ENCODE measurements at places on chromosomes 13 and 19. TPM values are rescaled to one million over a fixed set of nuclear protein-coding genes. Genes with fewer than 3 reads are reported as not detected.

- no peak for DNase-seq
- no peak overlapping the region for H3K27ac ChIP-seq
- H3K4me1 ChIP-seq = no peaks in the 10 kb centered on the region
- peak overlapping the region; percentile 57 for H3K4me3 ChIP-seq
- H3K36me3 ChIP-seq = no peaks in the 10 kb centered on the region
- no peaks in the 10 kb centered on the region for H3K27me3 ChIP-seq
Observed at GRCh38 chr19:58538257-58539168, 5.4 kb upstream of the TRIM28 start.

GRCh38 chr13:68597641-68598040, 1367.5 kb upstream of the PCDH9 start:
- H3K4me1 ChIP-seq = no peaks in the 10 kb centered on the region
- H3K36me3 ChIP-seq = no peaks in the 10 kb centered on the region
- no peaks in the 10 kb centered on the region for H3K27me3 ChIP-seq
- no peak overlapping the region for H3K27ac ChIP-seq

- peak; percentile 15 for DNase-seq
- H3K27ac ChIP-seq = no peak overlapping the region
- no peaks in the 10 kb centered on the region for H3K36me3 ChIP-seq
- peaks cover 3% of the 10 kb centered on the region for H3K4me1 ChIP-seq
- no peaks in the 10 kb centered on the region for H3K27me3 ChIP-seq
- H3K4me3 ChIP-seq = no peak overlapping the region
Observed at GRCh38 chr13:105165449-105166125, 1369.9 kb downstream of the EFNB2 start.

DNA sequence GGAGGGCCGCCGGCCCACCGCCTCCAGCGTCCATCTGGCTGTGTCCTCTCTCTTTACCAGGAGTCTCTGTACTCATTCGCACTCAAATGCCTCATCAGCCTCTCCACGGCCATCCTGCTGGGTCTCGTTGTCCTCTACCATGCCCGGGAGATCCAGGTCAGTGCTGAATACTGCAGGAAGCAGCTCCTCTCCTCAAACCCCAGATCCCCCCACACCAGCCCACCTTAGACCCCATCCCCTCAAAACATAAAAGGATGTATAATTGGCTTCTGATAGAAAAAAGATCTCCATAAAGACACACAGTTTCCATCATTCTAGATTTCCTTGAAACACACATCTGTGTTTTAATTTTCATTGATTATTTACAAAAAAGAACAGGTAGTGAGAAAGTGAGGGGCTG, 8.1 kb downstream of the KCNN1 start:
- H3K36me3 ChIP-seq = no peaks in the 10 kb centered on the region
- peaks cover 4% of the 10 kb centered on the region for H3K4me1 ChIP-seq
- H3K27me3 ChIP-seq = 0 out of 2 replicates have a peak, but pooled peaks cover 2% of the 10 kb centered on the region
- H3K4me3 ChIP-seq = no peak overlapping the region
- H3K27ac ChIP-seq = no peak overlapping the region

- no peaks in the 10 kb centered on the region for H3K4me1 ChIP-seq
- H3K36me3 ChIP-seq = no peaks in the 10 kb centered on the region
- H3K27ac ChIP-seq = no peak overlapping the region
- H3K27me3 ChIP-seq = no peaks in the 10 kb centered on the region
- no peak overlapping the region for H3K4me3 ChIP-seq
Observed at GRCh38 chr13:39250440-39250839, 212.2 kb downstream of the NHLRC3 start.

- H3K27me3 ChIP-seq = peaks cover 9% of the 10 kb centered on the region
- no peak overlapping the region for H3K4me3 ChIP-seq
- no peaks in the 10 kb centered on the region for H3K4me1 ChIP-seq
- H3K27ac ChIP-seq = no peak overlapping the region
- no peaks in the 10 kb centered on the region for H3K36me3 ChIP-seq
Observed at GRCh38 chr13:52743988-52744387, 4.4 kb upstream of the CNMD start.

DNA sequence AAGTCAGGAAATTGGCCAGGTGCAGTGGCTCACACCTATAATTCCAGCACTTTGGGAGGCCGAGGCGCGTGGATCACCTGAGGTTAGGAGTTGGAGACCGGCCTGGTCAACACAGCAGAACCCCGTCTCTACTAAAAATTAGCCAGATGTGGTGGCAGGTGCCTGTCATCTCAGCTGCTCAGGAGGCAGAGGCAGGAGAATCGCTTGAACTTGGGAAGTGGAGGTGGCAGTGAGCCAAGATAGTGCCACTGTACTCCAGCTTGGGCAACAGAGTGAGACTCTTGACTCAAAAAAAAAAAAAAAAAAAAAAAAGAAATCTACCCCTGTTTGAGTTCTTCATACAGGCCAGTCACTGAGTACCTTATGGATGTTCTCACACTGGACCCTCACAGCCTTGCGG, 42.0 kb downstream of the SLC15A1 start:
- no peak overlapping the region for H3K27ac ChIP-seq
- H3K27me3 ChIP-seq = no peaks in the 10 kb centered on the region
- no peak overlapping the region for H3K4me3 ChIP-seq
- H3K4me1 ChIP-seq = peaks cover 3% of the 10 kb centered on the region

GRCh38 chr13:111006506-111007031, 91.7 kb upstream of the ANKRD10 start:
- no peak overlapping the region for H3K4me3 ChIP-seq
- no peak overlapping the region for H3K27ac ChIP-seq
- no peaks in the 10 kb centered on the region for H3K27me3 ChIP-seq
- no peaks in the 10 kb centered on the region for H3K4me1 ChIP-seq
- DNase-seq = no peak
- H3K36me3 ChIP-seq = no peaks in the 10 kb centered on the region

DNA sequence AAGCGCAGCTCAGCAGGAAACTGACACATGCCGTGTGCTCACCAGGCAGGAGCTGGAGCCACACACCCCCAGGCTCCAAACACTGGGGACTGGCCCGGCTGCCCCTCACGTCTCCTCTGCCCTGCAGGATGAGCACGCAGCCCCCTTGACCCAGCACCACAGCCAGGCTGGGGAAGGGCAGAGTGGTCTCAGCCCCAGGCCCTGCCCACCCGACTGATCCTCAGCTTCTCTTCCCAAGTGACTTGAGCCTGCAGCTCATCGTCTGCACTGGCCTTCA, 20.3 kb downstream of the GRTP1 start:
- no peak for DNase-seq
- H3K27ac ChIP-seq = no peak overlapping the region
- no peak overlapping the region for H3K4me3 ChIP-seq

GRCh38 chr19:35430409-35431144, 17.5 kb upstream of the FFAR2 start:
- 0 out of 2 replicates have a peak overlapping the region, but pooled peaks have one; percentile 29 for H3K4me3 ChIP-seq
- H3K36me3 ChIP-seq = no peaks in the 10 kb centered on the region
- H3K27me3 ChIP-seq = no peaks in the 10 kb centered on the region
- DNase-seq = no peak

- H3K36me3 ChIP-seq = no peaks in the 10 kb centered on the region
- no peak overlapping the region for H3K27ac ChIP-seq
- H3K4me3 ChIP-seq = no peak overlapping the region
- no peaks in the 10 kb centered on the region for H3K4me1 ChIP-seq
- no peak for DNase-seq
- no peaks in the 10 kb centered on the region for H3K27me3 ChIP-seq
Observed at GRCh38 chr19:30609656-30610270, 237.6 kb downstream of the ZNF536 start.

DNA sequence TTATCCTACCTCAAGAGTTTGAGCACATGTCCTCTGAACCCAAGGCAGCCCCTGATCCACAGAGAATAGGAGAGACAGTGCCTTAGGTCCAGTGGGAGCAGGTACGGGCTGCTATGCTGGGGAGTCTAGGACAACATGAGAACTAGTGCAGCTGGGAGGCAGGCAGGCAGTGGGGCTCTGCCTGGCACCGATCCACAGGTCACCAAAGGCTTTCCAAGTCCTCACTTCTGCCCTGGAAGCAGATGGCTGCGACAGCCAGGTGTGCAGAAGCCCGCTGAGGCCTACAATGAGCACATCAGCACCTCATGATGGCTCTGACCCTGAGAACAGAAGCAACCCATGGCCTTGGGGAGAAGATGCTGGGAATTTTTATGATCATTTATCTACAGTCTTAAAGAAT, 29.8 kb upstream of the EPHX3 start:
- no peak for DNase-seq
- H3K4me1 ChIP-seq = no peaks in the 10 kb centered on the region
- H3K27ac ChIP-seq = no peak overlapping the region
- no peak overlapping the region for H3K4me3 ChIP-seq
- no peaks in the 10 kb centered on the region for H3K27me3 ChIP-seq

- no peaks in the 10 kb centered on the region for H3K36me3 ChIP-seq
- H3K27me3 ChIP-seq = no peaks in the 10 kb centered on the region
- peak overlapping the region; percentile 74 for H3K27ac ChIP-seq
- DNase-seq = no peak
- peaks cover 4% of the 10 kb centered on the region for H3K4me1 ChIP-seq
Observed at GRCh38 chr13:42574435-42575311, 721 bp downstream of the TNFSF11 start.

DNA sequence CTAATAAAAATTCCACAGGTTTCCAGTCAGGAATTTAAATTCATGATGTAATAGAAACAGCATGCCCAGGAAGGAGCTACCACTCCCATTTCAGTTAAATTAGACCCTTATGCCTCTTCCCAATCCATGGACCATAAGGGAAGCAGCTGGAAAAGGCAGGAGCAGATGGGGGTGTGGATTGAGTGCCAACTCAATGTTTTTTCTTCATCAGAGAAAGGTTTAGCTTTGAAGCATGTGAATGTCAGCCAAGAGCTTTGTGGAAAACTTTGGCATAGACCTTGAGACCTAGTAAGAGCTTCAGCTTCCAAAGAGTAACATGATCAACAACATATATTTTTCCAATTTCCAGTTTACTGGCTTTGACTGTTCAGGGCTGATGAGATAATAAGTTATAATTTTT, 2139.9 kb downstream of the PCDH9 start:
- H3K27ac ChIP-seq = no peak overlapping the region
- no peak overlapping the region for H3K4me3 ChIP-seq
- H3K4me1 ChIP-seq = no peaks in the 10 kb centered on the region
- no peaks in the 10 kb centered on the region for H3K27me3 ChIP-seq
- no peak for DNase-seq
- no peaks in the 10 kb centered on the region for H3K36me3 ChIP-seq

DNA sequence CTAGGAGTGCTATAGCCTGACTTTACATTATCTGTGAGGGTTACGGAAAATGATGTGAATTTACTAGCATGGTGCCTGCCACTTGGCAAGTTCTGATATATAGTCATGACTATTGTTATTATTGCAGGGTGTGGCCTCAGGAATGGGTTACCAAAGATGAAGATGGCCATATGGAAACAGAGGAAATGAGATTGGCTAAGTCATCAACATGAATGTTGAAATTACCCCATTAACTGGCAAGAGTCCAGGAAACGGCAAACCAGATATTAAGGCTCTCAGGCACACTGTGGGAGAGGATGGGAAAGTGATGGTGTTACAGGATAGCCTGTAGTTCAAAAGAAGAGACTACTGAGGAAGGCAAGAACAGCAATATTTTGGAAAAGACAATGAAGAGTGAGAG, 183.3 kb downstream of the KCNRG start:
- no peak overlapping the region for H3K4me3 ChIP-seq
- H3K27me3 ChIP-seq = no peaks in the 10 kb centered on the region
- no peaks in the 10 kb centered on the region for H3K36me3 ChIP-seq
- H3K4me1 ChIP-seq = no peaks in the 10 kb centered on the region

DNA sequence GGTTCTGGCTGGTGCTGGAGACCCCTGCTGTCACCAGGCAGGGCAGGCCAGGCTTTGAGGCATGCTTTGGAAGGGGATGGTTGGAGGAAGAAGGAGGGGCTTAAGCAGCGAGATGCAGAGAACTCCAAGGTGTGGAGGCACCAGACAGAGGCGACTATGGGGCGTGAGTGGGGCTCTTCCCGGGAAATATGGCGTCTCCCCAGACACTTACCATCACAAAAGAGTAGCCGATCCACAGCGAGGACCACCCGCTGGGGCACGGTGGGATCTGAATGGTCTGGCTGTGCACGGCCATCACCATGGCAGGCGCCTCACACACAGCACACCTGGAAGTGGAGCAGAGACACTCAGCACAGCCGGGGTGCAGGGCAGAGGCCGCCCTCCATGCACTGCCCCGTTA, 151.9 kb downstream of the COL4A1 start:
- peaks cover 2% of the 10 kb centered on the region for H3K27me3 ChIP-seq
- no peak overlapping the region for H3K4me3 ChIP-seq
- DNase-seq = no peak
- H3K27ac ChIP-seq = no peak overlapping the region
- no peaks in the 10 kb centered on the region for H3K36me3 ChIP-seq

DNA sequence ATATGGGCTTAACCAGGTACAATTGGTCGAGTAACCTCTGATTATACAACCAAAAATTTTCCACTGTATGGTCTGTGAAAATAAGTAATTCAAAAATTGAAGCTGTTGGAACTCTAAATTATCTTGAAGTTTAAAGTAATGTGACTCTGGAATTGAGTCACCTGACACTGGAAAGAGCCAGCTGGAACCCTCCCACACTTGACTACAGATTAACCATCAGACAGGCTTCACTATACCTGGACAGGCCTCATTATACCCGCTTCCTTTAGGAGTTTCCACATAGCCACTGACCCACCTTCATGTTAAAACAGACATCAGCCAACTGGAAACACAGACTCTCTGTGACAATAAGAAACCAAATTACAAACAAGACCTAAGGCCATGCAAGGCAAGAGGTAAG, 1.3 kb downstream of the ZNF433 start:
- H3K36me3 ChIP-seq = no peaks in the 10 kb centered on the region
- no peak overlapping the region for H3K4me3 ChIP-seq
- H3K27me3 ChIP-seq = no peaks in the 10 kb centered on the region
- no peaks in the 10 kb centered on the region for H3K4me1 ChIP-seq
- DNase-seq = no peak
- H3K27ac ChIP-seq = no peak overlapping the region

MUC16 gene
- not detected for total RNA-seq

INAFM1 gene
- total RNA-seq = 6.8 TPM

ZNF470 gene
- 0.77 TPM for total RNA-seq

ERICH4 gene
- not detected for total RNA-seq

KLK15 gene
- total RNA-seq = not detected

ERF gene
- total RNA-seq = 51.8 TPM

KLK14 gene
- total RNA-seq = not detected

SERTAD3 gene
- total RNA-seq = 19.3 TPM

HIPK4 gene
- 0.13 TPM for total RNA-seq

LILRB1 gene
- 70.5 TPM for total RNA-seq

CAPS gene
- total RNA-seq = 5.5 TPM

ZNF527 gene
- 3.9 TPM for total RNA-seq

RNF225 gene
- total RNA-seq = 0.27 TPM

CA11 gene
- 3.9 TPM for total RNA-seq

MBD3L3 gene
- total RNA-seq = not detected

LIM2 gene
- total RNA-seq = not detected

All from GM12878 (cell line).